ENCODE measurements at places on chromosomes 12 and 14. TPM values are rescaled to one million over a fixed set of nuclear protein-coding genes. Genes with fewer than 3 reads are reported as not detected.

Gene CCDC177
- not detected for total RNA-seq

Gene ADAMTS20
- total RNA-seq, result not detected

Gene KRT8
- 29.1 TPM for total RNA-seq

Gene KLRG1
- total RNA-seq, result 1.5 TPM

Gene RASSF9
- 10.0 TPM for total RNA-seq

Gene NUAK1
- total RNA-seq, result 56.8 TPM

Gene NEK9
- 115 TPM for total RNA-seq

Gene FBLN5
- total RNA-seq, result 249 TPM

Gene KRT6B
- not detected for total RNA-seq

Gene TDG
- 17.4 TPM for total RNA-seq

Gene ADAM21
- total RNA-seq, result not detected

Gene OASL
- 0.82 TPM for total RNA-seq

Gene TAPBPL
- 10.0 TPM for total RNA-seq

Gene MYO1H
- not detected for total RNA-seq

Gene RNU6-7
- total RNA-seq, result not detected

Gene HOXC12
- not detected for total RNA-seq

Gene PSMA6
- total RNA-seq, result 114 TPM

Gene LBHD2
- total RNA-seq, result not detected

Gene KRT78
- not detected for total RNA-seq

Gene CIT
- under 0.01 TPM for total RNA-seq

Gene CRIP1
- 0.51 TPM for total RNA-seq

Gene VASH1
- total RNA-seq, result 13.5 TPM

Gene NTF3
- 0.26 TPM for total RNA-seq

Gene SRRM4
- total RNA-seq, result 0.14 TPM

Gene KLRC3
- total RNA-seq, result 1.8 TPM

Gene MIP
- not detected for total RNA-seq

Gene ETFBKMT
- 27.6 TPM for total RNA-seq

Gene RNASE4
- total RNA-seq, result 26.3 TPM

Gene CLEC2A
- total RNA-seq, result not detected

Gene GAS2L3
- total RNA-seq, result not detected

Gene JAG2
- total RNA-seq, result 8.5 TPM
